ENCODE measurements at places on chromosomes 6 and 20. TPM values are rescaled to one million over a fixed set of nuclear protein-coding genes. Genes with fewer than 3 reads are reported as not detected.

GRCh38 chr20:16257021-16257420, 316.2 kb downstream of the KIF16B start:
- no peak for DNase-seq

GRCh38 chr6:84516154-84516553, 248.2 kb downstream of the TBX18 start:
- no peak for DNase-seq

DNA sequence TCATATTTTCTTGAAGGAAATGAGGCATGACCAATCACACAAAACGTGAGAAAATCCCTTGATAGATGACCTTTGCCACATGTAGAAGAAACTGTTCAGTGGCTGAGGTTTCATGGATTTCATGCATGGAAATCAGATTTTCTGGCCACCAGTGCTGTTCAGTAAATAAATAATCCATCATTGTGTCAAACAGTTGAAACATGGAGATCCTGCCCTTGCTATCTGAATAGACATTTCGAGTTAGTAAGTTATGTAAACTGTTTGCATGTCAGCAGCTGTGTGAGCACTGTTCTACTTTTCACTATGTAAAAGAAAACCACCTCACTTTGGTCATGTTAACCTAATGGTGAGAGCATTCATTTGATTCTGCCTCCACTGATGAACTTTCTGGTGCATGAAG, 793.9 kb upstream of the EPHA7 start:
- DNase-seq, result no peak

DNA sequence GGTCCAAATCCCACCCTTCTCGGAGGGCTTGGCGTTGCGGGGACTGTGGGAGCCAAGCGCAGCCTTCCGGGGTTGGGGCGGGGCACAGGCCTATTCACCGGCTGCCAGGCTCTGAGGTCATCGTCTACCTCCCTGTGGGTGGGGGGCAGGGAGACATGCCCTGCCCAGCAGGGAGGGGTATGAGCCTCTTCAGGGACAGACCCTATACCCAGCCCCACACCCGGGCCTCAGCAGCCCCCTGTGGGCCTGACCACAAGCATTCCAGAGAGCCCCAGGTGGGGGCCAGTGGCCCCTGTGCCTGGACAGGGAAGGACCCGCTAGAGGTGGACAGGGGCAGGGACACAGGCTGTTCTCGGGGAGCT, 11.6 kb downstream of the LAMA5 start:
- peak; percentile 72 for DNase-seq

DNA sequence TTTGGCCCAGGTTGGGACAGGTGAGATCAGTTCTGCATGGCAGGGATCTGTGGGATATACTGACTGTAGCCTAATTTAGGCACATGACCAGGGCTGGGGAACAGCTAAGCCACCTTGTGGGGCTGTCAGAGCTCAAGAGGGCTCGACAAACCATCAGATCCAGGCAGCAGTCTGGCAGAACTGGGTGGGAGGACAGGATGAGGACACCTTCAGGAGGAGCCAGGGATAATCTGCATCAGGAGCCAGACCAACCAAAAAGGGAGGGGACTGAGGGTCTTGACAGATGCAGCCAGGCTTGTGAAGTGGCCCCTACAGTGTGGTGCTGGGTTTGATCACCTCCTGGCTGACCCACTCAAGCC, 123.4 kb downstream of the MAFB start:
- no peak for DNase-seq

DNA sequence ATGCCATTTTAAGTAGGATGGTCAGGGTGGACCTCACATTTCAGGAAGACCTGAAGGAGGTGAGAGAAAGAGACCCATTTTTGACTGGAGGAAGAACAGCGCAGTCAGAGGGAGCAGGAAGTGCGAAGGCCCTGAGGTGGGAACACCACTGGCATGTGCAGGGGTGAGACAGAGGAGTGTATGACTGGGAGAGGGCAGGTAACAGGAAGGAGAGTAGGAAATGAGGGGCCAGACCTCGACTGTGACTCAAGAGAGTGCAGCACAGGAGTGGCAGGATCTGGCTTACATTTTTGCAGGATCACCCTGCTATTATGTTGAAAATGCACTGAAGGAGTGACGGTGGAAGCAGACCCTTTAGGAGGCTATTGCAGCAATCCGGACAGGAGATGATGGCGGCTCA, 117.7 kb upstream of the CDYL start:
- DNase-seq, result no peak

ENPP3 gene
- total RNA-seq, result 1.8 TPM

Measured in breast epithelium (tissue), 4 donors.